Skin of body (tissue), 3 donors: ENCODE measurements at places on chromosomes 7 and 10. TPM values are rescaled to one million over a fixed set of nuclear protein-coding genes. Genes with fewer than 3 reads are reported as not detected.

GRCh38 chr7:108395426-108395825 lies 60.8 kb downstream of the NRCAM start:
- DNase-seq, result no peak

- no peak for DNase-seq
Measured at GRCh38 chr10:11064832-11065231, 47.2 kb downstream of the CELF2 start.

- DNase-seq, result no peak
Measured at GRCh38 chr7:119959811-119960210, 313.2 kb upstream of the KCND2 start.

GRCh38 chr7:143263266-143264195 lies at the start of gene GSTK1:
Gene GSTK1, plus strand, starts transcription at chr7:143263441. Its CDS starts 73 bp downstream, at chr7:143263514.
- DNase-seq, result peak; percentile 24

GRCh38 chr10:1377740-1378397 lies 321.7 kb downstream of the WDR37 start:
- no peak for DNase-seq

DNA sequence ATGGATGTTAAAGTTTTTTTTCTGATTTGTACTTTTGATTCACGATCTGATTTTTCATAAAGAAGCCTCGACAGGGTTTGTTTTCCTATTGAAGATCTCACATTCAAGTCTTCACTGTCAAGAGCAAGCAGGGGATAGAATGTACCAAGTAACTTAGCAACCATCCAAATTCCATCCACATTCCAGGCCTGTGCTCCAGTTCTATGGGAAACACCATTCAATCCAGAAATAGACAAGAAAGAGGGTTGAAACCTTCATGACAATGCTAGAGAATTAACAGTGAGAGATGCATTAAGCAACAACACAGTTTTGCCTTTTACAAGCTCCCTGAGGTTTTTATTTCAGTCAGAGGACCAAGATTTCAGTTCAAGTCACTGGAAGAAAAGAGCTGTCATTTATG lies 300.2 kb downstream of the NEBL start:
- no peak for DNase-seq

DNA sequence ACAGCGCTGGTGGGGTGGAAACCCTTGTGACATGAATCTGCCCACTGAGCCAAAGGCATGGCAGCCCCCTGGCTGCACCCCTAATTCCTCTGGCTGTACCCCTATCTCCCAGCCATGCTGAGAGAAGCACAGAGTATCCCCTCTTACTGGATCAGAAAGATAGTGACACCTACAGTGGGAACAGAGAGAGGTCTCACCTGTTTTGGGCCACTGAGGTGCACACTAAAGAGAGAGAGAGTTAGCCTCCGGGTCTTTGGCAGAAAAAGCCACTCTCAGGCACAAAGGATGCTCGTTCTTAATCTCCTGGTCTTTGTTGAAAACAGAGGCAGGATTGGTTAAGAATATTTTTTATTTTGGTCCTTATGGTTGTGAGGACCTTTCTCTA lies 11.3 kb downstream of the TSPAN14 start:
- DNase-seq, result no peak

DNA sequence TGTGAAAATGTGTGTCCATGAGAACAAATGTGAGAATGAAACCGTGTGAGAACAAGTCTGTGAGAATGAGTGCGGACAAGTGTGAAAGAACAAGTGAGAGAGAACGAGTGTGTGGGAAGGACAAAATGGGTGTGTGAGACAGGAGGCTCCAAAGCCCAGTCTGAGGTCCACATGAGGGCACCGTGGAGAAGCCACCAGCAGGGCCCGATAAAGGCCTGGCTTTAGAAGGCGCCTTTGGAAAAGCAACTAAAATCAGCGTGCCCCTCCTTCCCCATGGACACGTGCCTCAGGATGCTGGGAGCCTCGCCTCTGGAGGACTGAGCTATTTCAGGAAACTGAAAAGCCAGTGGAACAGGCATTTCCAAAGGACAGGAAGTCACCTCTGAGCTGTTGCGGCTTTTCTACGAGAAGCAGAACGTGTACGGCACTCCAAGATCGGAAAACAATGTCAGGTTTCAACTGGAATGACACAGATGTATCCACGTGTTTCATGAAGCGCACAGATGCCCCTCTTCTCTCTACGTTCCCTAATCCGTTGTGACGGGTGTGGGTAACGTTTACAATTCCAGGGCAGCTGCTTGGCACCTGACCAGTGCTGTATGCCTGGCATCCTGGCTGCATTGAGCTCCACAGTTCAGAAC lies 46.4 kb downstream of the ESYT2 start:
- DNase-seq, result no peak

- no peak for DNase-seq
Measured at GRCh38 chr10:2760736-2761135, 306.6 kb upstream of the PFKP start.

DNA sequence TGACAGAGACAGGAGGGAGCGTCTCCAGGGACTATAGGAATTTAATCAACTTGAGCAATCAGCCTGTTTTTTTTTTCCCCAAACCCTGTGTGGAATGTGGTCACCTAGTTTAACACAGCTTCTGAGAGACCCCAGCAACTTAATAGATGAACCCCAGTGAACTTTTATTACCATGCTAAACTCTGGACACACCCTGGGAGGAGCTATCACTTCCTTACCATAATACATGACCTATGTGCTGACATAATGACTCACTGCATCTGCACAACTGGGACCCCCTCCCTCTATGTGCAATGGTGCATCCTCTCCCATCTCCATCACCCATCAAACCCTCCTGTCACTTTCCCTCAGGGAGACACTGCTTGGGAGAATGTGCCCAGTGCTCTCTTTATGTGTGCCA lies 83.7 kb downstream of the EPC1 start:
- DNase-seq, result no peak

- no peak for DNase-seq
Measured at GRCh38 chr10:6348096-6348874, 145.6 kb downstream of the PFKFB3 start.

DNA sequence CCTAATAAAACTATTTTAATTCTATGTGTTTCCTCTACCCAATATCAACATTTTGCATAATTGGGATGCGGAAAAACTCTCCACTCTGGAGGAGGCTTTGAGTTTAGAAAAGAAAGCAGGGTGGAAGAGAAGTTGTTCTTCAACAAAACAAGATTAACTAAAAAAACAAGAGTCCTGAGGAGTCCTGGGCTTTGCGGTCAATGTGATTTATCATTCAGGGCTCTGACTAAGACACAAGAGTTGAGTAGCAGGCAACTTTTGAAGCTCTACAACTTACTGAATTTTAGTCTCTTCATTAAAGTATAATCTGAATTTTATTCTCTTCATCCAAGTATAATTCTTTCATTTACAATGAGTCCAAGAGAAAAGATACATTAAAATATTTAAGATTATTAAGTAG lies 18.3 kb upstream of the TMEM26 start:
- DNase-seq, result no peak

GRCh38 chr7:89621925-89622641 lies 532.2 kb upstream of the STEAP1 start:
- DNase-seq, result no peak

DNA sequence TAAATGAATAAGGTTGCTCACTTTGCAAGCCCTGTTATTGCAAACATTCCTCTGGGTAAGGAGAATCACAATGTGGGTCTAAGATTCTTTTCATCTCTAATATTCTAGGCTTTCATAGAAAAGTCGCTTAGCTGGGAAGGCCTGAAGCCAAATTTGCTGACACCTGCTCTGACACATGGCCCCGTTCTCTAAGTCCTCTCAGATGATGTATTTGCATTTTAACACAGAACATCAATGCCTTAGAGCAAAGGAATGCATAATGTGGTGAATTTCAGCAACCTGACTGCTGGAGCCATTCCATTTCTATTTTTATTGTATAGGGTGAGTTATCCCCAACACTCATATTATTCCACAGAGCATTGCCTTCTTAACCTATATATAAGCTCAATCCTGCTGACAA lies 682.1 kb upstream of the NRP1 start:
- DNase-seq, result no peak

GRCh38 chr10:128017822-128018221 lies 108.4 kb downstream of the MKI67 start:
- no peak for DNase-seq

GRCh38 chr10:130495891-130496636 lies 359.9 kb downstream of the GLRX3 start:
- DNase-seq, result no peak

DNA sequence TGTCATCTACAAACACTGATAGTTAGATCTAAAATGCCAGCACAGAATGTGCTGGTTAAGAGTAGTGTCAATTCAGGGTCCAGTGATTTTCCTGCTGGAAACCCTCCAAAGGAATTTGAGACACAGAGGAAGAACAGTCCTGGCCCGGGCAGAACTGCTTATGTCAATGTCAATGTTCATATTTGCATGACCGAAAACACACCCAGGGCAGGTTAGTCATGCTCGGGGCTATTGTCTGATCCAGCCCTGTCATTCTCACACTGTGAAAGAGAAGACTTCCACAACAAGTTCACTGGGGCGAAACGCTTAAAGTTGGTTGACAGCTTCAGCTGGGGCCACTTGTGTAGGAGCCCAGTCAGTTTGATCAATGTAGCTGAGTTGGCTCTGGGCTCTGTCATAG lies 139.3 kb downstream of the C1GALT1 start:
- DNase-seq, result no peak

GRCh38 chr10:34624323-34625153 lies 190.6 kb downstream of the PARD3 start:
- no peak for DNase-seq

- DNase-seq, result no peak
Measured at GRCh38 chr7:157542068-157543021, 205.5 kb downstream of the DNAJB6 start.

DNA sequence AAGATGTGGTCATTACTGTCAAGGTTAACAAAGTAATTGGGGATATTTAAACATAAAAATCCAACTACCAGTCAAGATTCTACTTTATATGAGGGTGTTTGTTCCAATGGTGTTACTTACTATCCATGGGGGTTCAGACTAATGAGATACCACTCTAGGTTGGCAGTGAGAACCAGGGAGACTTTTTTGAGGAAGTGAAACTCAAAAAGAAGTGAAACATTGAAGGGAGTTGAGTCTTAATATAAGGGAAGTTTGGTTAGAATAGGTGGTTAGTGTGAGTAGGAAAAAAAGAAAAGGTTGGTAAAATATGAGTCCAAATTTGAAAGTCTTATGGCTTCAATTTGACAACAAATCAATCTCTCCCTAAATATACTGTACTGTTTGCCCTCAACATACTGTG lies 123.6 kb upstream of the ANK3 start:
- no peak for DNase-seq

DNA sequence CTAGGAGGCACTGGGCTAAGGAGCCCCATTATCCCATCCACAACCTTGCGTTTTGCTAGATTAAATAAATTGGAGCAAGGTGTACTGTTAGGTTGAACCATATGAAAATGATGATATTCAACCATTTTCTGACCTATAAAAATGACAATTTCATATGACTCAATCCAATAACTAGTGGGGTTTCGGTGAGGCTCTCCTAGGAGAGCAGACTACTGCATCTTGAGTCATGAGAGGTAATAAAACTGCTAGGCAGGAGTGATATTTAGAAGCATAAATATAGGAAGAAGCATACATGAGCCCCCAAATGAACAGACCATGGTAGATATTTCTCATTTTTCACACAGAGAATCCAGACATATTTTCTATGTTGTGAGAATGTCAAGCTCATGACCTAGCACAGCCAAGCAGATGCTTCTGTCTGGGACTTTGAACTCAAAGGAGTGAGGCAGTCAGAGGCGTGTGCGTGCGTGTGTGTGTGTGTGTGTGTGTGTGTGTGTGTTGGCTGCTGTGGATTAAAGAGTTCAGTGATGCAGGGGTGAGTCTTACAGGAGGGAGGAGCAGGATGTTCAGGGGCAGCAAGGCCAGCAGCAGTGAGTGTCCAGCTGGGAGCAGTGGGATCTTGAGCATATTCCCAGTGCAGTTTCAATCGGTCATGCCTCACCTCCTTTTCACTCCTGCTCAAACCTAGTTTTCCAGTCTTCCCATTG lies 17.8 kb upstream of the WDR11 start:
- DNase-seq, result no peak

- no peak for DNase-seq
Measured at GRCh38 chr7:99623091-99623693, 6.4 kb downstream of the ZSCAN25 start.

GRCh38 chr10:70913191-70913892 lies 25.0 kb upstream of the PCBD1 start:
- DNase-seq, result no peak

DNA sequence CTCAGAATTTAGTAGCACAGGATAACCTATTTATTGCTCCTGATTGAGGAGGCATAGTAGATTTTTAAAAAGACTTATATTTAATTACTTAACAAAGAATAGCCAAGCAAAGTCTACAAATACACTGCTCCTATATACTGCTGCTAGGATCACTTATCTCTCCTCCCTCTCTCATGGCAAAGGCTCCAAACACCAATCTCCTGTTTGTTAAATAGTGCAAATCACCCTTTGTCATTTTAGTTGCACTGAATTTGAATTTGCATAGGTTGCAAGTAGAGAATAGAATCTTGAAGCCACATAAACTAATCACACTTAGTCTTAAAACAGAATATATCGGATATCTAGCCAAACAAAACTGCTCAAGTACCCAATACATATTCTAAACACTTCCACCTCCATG lies 219.1 kb upstream of the LRRN3 start:
- DNase-seq, result no peak

- no peak for DNase-seq
Measured at GRCh38 chr10:11893749-11894278, 70.7 kb downstream of the PROSER2 start.

DNA sequence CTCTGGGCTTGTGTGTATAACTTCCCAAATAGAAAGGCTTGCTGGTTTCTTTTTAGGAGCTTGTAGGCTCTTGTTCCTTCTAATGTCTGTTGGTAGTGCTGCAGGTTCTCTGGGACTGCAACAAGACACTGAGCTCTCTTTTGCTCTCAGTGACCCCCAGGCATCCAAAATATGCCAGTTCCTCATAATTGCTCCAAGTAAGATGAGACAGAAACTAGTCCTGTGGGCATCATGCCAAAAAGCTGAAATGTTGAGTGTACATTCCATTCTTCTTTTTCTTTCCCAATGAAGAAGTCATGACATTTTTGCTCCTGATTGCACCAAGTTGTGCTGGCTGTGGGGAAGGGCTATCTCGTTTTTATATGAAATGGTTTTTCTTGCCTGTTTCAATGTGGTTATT lies 7.1 kb upstream of the BTBD16 start:
- no peak for DNase-seq

The BTBD16 gene
- 1.3 TPM for total RNA-seq

The PLXDC2 gene
- total RNA-seq, result 63.2 TPM

The GAD2 gene
- total RNA-seq, result not detected

The KCP gene
- total RNA-seq, result 1.4 TPM

The ASB10 gene
- 0.69 TPM for total RNA-seq

The RBP4 gene
- total RNA-seq, result 55.5 TPM

The ZCCHC24 gene
- total RNA-seq, result 13.5 TPM

The GPR22 gene
- 0.20 TPM for total RNA-seq

The MXI1 gene
- total RNA-seq, result 44.5 TPM

The CCDC201 gene
- not detected for total RNA-seq

The GARIN1A gene
- 0.30 TPM for total RNA-seq

The HTR7 gene
- total RNA-seq, result 0.30 TPM

The KNDC1 gene
- total RNA-seq, result 1.1 TPM

The KLHL7 gene
- total RNA-seq, result 30.7 TPM

The PNLIPRP2 gene
- total RNA-seq, result not detected
